Psoas muscle (tissue), 8 donors: ENCODE measurements at places on chromosomes 16 and 17. TPM values are rescaled to one million over a fixed set of nuclear protein-coding genes. Genes with fewer than 3 reads are reported as not detected.

- no peaks in the 10 kb centered on the region for H3K4me1 ChIP-seq
- H3K4me3 ChIP-seq: no peak overlapping the region
- H3K27ac ChIP-seq: no peak overlapping the region
- DNase-seq: peak; percentile 6
- no peaks in the 10 kb centered on the region for H3K27me3 ChIP-seq
Observed at GRCh38 chr17:17518014-17518413, 21.8 kb upstream of the RASD1 start.

DNA sequence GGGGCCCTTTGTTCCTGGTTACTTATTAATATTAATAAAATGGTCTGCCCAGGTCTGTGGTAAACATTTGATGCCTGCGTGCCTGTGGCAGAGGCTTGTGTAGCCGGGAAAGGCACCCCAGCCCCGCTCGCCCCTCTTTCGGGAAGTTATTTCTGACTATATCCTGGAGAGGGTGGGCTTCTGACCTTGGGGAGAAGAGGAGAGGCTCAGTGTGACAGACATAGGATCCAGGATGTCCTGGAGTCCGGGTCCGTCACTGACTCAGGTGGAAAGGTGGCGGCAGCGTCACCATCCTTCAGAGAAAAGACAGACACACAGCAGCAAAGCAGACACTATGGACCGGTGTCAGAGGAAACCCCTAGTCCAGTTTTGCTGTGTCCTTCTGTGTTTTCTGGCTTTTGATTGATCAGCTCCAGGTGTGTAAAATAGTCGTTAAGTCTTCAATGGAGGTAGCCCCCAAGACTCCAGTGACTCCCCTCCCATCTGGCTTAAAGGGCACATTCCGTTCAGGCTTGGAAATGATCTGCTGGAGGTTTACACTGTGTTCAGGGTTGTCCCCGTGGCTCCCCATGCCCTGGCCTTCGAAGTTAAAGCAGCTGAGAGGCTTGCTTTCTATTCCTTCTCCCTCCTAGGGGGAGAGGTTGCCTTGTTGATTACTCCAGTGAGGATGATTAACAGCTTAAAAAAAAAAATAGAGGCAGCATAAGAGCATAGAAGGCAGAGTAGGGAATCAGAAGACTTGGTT is 81.6 kb downstream of the CCDC182 start:
- H3K4me1 ChIP-seq: peaks cover 26% of the 10 kb centered on the region
- no peaks in the 10 kb centered on the region for H3K27me3 ChIP-seq
- H3K4me3 ChIP-seq: no peak overlapping the region
- peak overlapping the region; percentile 85 for H3K27ac ChIP-seq

DNA sequence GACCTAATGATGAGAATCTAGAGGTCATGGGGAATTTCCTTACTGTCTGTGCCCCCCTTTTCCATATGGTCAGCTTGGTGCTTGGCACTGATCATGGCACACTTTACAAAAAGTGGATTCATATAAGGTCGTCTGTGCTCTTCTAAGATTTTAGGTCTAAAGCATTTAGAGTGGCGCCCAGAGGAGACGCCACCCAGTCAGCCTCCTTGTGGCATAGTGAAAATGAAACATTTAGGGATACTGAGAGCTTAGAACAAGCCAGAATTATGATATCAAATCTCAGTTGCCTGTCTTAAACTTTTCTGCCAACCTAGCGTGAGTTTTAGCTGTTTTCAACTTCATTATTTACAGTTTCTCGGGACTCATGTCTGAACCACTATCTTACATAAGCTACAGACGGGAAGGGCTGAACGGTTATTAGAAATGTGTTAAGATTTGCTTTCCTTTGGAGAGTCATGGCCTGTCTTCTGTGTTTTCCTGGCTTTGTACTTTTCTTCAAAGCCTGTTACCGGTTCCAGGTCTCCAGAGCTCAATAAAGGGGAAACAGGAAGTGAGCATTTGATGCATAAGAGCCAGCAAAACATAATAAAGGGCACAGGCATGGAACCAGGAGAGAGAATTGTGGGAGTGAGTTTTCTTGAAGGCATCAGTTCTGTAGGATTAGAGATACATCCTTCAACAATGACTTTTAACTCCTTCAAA is 13.7 kb downstream of the ZNRF1 start:
- no peaks in the 10 kb centered on the region for H3K36me3 ChIP-seq
- peak overlapping the region; percentile 4 for H3K4me3 ChIP-seq
- H3K27me3 ChIP-seq: no peaks in the 10 kb centered on the region
- peaks cover 43% of the 10 kb centered on the region for H3K4me1 ChIP-seq
- no peak for DNase-seq

GRCh38 chr16:4660454-4661007 is 32.8 kb upstream of the NUDT16L1 start:
- no peaks in the 10 kb centered on the region for H3K36me3 ChIP-seq
- H3K27me3 ChIP-seq: no peaks in the 10 kb centered on the region
- H3K4me3 ChIP-seq: no peak overlapping the region
- H3K27ac ChIP-seq: no peak overlapping the region
- peaks cover 10% of the 10 kb centered on the region for H3K4me1 ChIP-seq
- peak; percentile 58 for DNase-seq

DNA sequence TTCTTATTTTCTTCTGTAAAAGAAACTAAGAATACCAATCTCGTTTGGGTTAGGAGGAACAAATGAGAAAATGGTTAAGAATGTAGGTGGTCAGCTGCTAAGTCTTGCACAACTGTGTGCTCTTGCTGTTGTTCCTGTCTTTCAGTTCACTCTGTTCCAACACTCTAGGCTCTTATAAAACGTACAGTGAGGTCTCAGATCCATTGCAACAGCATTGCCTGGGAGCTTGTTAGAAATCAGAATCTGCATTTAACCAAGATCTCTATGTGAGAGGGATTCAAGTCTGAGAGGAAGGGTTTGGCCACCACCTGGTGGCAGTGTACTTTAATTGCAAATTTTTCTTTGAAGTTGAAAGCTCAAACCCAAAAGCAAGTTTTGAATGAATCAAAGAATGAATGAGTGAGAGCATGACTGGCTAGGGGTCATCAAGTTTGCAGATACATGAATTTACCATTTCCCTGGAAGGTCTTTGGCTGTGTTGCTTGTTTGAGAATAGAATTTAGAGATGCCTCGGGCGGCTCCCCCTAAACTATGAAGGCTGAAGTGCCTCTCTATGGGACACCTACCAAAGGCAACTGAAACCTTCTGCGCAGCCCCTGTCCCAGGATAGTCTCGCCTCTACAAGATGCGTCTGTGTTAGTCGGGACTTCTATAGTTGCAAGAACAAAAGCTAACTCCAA is 2.5 kb downstream of the ALOX15B start:
- H3K36me3 ChIP-seq: no peaks in the 10 kb centered on the region
- no peak for DNase-seq
- no peak overlapping the region for H3K27ac ChIP-seq
- H3K4me1 ChIP-seq: no peaks in the 10 kb centered on the region
- H3K27me3 ChIP-seq: no peaks in the 10 kb centered on the region

- H3K36me3 ChIP-seq: no peaks in the 10 kb centered on the region
- no peaks in the 10 kb centered on the region for H3K27me3 ChIP-seq
- peak; percentile 90 for DNase-seq
- no peak overlapping the region for H3K4me3 ChIP-seq
- no peaks in the 10 kb centered on the region for H3K4me1 ChIP-seq
Observed at GRCh38 chr17:44522883-44523671, 19.9 kb upstream of the GPATCH8 start.

DNA sequence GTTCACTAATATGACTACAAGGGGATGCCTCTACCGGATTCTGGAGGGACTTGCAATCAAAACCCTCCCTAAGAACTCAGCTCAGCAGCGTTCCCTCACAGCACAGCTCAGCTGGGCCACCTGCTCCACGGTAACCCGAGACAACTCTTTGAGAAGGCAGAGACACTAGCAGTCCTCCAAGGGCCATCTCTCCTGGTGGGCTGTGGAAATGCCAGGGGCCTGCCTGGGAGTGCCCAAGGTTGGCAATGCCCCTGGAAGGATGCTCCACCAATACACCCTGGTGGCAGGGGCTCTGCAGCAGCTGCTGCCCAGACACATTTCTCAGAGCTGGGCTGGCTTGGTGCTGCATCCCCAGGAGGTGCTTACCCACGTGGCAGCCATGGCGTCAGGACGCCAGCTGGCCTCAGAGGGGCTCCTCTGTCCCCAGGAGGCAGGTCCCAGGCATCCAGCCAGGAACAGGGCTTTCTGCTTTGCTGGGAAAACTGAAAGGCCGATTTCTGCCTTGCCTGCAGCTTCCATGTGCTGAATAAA is 16.5 kb downstream of the CDIP1 start:
- no peaks in the 10 kb centered on the region for H3K36me3 ChIP-seq
- DNase-seq: peak; percentile 80
- H3K4me3 ChIP-seq: no peak overlapping the region
- H3K27ac ChIP-seq: peak overlapping the region; percentile 66

DNA sequence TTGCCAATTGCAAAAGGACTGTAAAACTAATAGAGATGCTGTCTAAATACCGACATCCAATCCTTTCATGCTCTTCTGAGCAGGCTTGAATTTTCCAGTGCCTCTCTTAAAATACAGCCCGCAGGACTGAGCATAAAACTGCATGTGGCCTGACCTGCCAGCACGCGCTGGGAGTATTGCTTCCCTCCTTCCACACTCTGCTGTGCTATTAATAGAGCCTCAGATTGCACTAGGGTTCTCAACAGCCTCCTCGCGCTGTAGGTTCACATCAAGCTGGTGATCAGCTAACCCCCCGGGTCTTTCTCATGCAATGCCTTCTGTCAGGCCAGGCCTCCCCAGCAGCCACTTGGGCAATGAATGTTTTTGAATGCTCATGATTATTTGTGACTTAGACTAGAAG is 14.2 kb upstream of the MSI2 start:
- H3K36me3 ChIP-seq: no peaks in the 10 kb centered on the region
- no peak for DNase-seq
- H3K4me3 ChIP-seq: no peak overlapping the region
- H3K27ac ChIP-seq: peak overlapping the region; percentile 65

Gene NTN1
- 0.60 TPM for polyA plus RNA-seq

Gene KRT12
- polyA plus RNA-seq: not detected

Gene CSH2
- polyA plus RNA-seq: not detected

Gene TMC8
- polyA plus RNA-seq: 0.43 TPM
